Bone marrow (tissue), 2 donors: ENCODE measurements at places on chromosomes 7 and 10.
A peak's percentile ranks its signal among the peaks of the same experiment; 100 is the strongest.

DNA sequence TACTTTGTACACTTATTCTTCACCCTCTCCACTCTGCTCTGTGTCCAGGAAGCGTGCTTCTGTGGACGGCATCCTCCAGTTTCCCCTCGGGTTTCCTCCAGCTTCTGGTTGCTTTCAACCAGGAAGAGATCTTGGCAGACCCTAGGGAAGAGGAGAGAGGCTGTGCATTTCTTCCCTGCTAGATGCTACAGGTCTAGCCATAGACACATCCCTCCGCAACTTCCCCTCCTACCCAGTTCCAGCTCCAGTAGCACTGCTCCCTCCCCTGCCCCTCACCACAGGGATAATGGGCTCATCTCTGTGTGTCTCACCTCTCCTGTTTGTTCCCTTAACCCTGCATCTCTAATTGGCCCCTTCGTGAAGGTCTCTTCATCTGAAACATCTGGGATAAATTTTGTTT is 16.3 kb downstream of the TLL2 start:
- DNase-seq, result no peak

DNA sequence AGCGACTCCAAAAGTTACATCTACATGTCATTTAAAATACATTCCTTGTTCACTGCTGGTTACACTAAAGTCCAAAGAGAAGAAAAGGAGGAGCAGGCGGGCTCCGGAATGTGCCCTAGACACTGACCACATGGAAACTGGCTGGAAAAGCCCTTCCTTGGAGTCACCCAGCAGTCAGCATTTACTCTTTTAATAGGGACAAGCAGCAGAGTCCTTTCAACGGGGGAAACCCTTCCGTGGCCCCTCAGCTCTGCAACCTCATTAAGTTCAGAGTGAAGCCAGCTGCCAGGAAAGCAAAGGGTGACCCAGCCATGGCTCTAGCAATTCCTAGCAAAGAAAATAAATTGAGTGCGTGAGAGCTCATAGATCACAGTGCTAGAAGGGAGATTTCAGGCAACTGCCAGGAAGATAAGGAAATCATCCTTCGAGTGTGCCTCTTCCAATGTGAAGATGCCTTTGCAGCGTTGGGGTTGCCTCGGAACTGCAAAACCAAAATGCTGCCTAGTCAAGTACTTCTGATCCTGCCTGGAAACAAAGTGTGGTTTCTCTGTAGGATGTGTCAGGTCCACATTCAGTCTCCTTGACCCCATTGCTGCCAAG is 101.6 kb downstream of the SORBS1 start:
- DNase-seq, result no peak

DNA sequence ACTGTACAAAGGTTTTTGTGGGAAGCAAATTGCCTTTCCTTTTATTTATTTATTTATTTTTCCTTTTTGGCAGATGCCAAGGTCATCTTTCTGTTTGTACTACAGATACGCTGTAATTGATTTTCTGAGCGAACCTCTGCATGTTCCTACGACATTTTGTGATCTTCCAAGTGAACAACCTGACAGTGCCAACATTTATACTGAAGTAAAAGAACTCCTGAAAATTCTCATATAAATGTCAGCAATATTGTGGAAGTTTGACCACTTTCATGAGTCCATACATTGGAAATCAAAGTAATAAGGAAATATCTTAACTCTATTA is 86.8 kb upstream of the EEPD1 start:
- no peak for DNase-seq

DNA sequence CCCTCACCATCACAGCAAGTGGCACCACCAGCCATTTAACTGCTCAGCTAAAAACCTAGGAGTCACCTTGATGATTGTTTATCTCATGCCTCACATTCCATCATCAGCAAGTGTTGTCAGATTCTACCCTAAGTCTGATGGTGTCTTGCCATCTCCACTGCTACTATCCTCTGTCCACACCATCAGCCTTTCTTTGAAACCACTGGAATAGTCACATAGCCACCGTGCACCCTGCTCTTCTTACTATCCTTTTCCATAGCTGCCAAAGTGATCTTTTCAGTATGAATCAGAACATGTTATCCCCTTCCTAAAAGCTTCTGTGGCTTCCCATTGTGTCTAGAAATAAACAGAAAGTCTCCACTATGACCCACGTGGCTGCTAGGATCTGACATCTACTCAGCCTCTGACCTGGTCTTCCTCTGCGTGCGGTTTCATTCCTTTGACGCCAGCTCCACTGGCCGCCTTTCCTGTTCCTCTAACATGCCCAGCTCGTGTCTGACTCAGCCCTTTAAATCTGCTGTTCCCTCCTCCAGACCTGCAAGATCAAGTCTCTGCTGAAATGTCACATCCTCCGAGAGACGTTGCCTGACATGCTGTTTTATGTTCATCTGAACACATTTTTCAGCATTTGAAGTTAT is 16.5 kb upstream of the CHN2 start:
- no peak for DNase-seq

- no peak for DNase-seq
Observed at GRCh38 chr10:61211468-61211867, 241.7 kb downstream of the TMEM26 start.

DNA sequence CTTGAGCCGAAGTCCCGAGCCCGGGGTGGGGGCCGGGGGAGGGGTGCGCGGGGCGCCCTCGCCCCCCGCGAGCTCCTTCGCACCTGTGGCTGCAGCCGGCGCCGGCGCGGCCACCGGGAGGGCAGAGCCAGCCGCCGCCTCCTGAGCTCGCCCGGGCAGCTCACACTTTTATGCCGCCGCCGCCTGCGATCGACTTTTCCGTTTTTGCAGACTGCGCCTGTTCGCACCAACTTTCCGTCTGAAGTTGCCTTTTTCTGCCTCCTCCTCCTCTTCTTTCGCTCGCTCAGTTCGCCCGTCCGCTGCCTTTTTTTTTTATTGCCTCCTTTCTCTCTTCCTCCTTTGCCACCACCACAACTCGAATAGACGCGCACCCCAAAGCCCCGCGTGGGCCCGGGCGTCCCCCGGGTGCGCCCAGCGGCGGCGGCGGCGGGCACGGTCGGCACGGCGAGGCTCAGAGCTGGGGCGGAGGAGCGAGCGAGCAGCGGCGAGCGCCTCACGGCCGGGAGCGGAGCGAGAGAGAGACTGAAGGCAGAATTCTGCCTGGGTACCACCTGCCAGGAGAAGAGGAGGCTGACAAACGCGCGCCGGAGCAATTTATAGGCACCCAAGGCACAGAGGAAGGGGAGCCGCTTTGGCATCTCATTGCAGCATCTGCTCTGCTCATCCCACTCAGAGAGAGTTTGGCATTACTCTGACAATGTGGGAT is at the start of gene C1QL3:
TSS of gene C1QL3 (minus strand) at position 569 of the 706 bp plus-strand sequence. CDS start 814 bp downstream, outside the sequence.
- DNase-seq, result no peak

- DNase-seq, result no peak
Observed at GRCh38 chr7:159022238-159022993, 122.3 kb downstream of the VIPR2 start.

DNA sequence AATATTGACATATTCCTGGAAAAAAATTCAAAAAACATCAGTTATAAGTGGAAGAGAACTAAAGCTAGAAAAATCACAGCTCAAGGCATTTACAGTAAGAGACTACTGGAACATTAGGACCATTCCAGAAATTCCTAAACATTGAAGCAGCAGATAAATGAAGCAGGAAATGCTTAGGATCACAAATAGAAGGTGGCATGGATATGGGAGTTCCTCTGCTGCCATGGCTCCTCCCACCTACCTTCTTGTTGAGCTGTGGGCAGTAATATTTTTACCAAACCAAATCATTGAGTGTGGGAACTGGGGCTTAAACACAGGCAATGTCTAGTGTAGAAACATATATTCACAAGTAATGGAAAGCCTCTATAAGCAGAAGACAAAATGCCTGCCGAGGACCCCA is 292.8 kb downstream of the ANKRD7 start:
- DNase-seq, result no peak

DNA sequence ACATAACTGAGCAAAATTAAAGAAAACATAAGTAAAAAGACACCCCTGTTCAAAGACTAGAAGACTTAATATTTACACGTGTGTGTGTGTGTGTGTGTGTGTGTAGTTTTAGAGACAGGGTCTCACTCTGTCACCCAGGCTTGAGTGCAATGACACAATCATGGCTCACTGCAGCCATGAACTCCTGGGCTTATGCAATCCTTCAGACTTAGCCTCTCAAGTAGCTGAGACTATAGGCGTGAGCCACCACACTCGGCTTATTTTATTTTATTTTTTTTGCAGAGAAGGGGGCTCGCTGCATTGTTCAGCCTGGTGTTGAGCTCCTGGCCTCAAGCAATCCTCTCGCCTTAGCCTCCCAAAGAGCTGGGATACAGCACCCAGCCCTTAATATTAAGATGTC is 90.3 kb downstream of the JMJD1C start:
- no peak for DNase-seq

GRCh38 chr10:72563327-72563932 is 62.4 kb downstream of the MICU1 start:
- DNase-seq, result peak; percentile 36

DNA sequence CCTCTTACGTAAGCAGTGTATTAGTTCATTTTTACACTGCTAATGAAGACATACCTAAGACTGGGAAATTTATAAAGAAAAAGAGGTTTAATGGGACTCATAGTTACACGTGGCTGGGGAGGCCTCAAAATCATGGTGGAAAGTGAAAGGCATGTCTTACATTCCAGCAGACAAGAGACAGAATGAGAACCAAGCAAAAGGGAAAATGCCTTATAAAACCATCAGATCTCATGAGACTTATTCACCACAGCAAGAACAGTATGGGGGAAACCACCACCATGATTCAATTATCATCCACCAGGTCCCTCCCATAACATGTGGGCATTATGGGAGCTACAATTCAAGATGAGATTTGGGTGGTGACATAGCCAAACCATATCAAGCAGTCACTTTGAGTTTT is 126.3 kb upstream of the CXCL12 start:
- DNase-seq, result no peak

GRCh38 chr10:44382981-44383748 is 1.7 kb downstream of the CXCL12 start:
- DNase-seq, result no peak

DNA sequence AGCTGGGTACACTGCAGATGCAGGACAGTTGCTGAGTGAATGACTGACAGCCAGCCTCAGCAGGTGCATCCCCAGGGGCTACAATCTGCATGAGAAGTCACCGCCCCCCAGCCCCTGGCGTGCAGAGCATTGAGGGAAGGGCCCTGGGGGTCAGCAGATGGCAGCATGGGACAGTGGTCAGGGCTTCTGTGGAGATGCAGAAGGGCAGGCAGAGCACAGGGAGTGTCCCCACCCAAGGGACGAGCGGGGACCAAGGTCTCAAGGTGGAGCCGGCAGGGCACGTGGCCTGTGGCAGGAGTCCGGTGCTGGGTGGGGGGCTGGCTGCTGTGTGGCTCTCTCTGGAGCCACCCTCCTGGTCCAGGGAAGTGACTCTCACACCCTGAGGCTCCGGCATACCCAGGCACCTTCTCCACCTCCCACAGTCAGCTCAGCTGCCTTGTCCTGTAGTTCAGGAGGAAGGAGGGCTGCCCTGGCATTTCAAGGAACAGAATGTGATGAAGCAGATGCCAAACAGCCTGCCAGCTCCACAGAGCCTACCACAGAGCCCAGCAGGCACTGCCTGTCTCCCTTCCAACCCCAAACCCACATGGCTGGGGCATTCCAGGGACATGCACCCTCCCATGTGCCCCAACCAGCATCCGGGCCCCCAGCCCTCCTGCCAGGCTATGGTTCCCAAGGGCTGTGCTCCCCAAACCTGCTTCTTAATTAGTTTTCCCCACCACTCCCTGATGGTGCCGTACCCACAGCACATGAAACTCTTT is 114.5 kb downstream of the TMEM130 start:
- DNase-seq, result no peak

DNA sequence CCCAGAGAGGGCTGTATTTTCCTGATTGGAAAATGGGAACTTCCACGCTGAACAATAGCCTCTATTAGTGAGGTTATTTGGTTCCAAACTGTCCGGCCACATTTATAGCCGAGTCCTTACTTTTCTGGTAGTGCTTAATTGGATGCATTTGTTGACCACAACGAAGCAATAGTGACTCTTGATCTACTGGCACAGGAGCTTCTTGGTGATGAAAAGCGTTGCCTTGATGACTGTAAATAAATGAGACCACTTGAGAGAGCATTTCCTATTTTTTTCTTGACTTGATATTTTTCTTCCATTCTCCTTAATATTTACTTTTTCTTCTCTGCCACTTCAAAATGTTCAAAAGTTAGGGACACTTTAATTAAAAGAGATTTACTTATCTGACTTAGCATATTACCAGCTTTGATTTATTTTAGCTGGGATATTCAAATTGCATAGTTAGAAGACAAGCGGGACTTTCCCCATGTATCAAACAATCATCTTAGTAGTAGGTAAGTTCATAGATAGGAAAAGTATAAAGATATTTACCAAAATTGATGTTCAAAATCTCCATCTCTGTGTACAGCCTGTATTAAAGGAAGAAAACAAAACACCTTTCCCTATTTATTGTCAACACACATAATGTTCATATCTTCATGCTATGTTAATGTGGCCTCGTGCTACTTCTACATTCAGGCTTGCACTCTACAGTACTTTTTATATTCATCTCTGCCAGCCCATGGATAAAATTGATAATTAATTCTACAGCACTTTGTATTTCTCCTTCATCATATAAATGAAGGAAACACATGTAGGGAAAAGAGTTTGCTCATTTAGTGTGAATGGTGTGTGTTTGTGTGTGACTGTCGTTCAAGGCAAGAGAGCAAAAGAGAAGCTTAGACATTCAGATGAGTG is 5.1 kb upstream of the SP8 start:
- no peak for DNase-seq

DNA sequence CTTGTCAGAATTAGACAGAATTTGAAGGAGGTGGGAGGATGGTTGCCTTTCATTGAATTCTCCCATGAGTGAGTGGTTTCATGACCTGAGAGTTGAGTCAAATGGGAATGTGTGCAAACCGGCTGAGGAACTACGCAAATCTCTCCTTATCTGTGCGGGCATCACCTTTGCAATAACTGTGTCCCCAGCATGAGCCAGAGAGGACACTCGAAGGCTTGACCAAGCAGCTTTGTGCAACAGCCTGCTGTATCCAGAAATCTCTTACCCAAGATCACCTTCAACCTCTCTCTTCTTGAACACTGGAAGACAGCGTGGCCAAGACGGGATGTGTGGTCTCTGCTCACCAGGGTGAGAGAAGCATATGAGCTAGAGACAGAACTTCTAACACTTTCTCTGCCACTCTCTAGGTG is 93.8 kb upstream of the IKZF1 start:
- no peak for DNase-seq

GRCh38 chr7:155999631-156000489 is 187.6 kb upstream of the SHH start:
- no peak for DNase-seq

DNA sequence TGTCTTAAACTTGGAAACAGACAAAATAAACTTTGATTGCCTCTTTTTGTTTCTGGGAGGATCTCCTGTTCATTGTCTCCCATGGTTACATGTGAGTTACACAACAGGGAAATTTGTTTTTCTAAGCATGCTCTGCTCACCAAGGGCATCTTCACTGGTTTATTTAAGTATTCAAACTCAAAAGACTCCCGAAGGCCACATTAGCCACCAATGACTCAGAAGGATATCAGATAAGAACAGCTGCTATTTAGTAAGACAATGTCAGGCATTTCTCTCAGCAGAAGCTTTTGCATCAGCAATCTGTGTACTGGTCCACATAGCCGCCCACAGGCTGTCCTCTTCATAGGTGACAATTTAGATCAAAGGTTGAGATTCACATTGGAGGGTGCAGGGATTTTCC is 19.3 kb downstream of the OR6B1 start:
- no peak for DNase-seq

- DNase-seq, result no peak
Observed at GRCh38 chr7:157688533-157689268, 351.9 kb downstream of the DNAJB6 start.

- DNase-seq, result no peak
Observed at GRCh38 chr7:107975394-107976013, 27.5 kb downstream of the LAMB1 start.
